H54 (cell line): ENCODE measurements at places on chromosomes 2 and 18.

GRCh38 chr18:340044-340443 lies 72.2 kb upstream of the THOC1 start:
- DNase-seq = no peak

DNA sequence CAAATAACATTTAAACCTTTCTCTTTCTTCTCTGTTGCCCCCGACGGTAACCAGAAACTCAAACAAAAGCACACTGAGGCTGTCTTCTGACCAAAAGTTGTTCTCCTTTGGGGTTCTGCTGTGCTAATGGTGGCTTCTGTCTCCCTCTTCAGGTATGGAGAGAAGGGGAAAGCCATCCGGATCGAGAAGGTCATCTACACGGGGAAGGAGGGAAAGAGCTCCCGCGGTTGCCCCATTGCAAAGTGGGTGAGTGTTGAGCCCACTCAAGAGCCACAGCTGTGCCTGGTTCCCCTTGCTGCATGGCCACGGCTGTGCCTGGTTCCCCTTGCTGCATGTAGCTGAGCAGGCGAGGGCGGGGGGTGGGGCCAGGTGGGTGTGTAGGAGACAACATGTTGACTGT lies 67.4 kb downstream of the BOLA3 start:
- no peak for DNase-seq

DNA sequence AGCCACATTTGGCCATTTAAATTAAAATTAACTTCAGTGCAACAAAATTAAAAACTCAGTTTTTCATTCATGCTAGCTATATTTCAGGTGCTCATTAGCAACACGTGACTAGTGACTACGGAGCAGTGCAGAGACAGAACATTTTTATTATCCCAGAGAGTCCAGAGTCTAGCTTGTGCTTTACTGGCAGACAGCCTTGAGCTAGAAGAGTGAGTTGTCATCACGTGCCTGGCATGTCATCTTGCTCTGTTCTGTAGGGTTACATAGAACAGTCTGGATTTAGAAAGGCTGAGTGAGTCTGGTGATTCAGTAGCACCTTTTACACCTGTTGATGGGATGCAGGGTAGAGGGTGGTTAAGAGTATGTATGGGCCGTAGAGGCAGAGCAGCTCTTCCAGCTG lies 136.9 kb upstream of the IL1R2 start:
- no peak for DNase-seq

DNA sequence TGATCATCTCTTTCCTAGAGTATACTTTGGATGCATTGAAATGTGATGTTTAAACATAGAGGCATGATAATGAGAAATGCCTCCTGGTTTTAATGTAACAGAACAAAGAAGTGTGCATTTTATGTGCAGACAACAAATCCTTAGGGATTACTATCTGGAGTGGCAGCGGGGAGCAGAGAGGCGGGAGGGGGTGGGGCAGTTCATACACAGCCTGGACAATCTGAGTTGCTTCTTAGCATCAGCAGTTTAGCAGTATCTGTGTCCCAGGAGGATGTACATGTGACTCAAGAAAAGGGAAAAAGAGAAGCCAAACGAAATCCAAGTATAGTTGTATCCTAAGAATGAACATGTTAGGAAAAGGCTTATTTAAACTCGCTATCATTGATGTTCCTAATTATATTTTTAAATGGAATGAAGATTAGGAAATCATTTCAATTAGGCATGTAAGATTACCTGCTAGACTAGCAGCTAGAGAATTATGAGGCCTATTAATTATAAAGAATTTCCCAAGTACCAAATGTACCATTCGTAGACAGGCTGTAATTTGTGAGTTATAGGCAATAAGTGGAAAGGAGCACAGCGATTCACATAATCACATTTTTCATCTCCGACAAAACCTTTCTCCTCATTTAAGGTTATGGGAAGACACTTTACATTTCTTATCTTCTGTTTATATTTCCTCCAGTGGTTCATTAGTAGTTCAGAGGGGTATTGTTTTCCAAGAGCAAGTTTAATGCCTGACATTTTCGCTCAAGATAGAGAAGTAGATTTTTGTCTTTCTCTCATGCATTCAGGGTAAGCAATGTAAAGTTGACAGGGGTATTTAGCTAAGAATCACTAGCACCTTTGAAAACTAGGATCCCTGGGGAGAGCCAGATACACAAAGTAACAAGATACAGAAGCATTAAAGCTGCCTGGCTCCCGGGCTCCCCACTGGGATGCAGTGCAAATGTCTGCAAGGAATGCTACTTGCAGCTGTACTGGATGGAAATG lies 141.3 kb upstream of the NOSTRIN start:
- no peak for DNase-seq

DNA sequence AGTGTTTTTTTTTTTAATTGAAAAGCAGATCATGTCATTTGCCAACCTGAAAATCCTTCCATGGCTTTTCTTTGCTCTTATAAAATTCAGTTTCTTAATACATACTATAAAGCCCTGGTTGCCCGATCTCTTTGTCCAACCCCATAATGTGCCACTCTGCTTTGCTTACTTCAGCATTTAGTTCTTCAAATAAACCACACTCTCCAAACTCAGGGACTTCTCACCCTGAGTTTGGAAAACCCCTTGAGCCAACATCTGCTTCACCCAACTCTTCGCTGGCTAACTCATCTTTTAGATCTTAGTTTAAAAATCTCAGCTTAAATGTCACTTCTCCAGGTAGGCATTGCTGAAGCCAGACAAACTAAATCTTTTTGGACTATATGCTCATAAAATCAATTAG lies 1.3 kb upstream of the STAT1 start:
- no peak for DNase-seq

DNA sequence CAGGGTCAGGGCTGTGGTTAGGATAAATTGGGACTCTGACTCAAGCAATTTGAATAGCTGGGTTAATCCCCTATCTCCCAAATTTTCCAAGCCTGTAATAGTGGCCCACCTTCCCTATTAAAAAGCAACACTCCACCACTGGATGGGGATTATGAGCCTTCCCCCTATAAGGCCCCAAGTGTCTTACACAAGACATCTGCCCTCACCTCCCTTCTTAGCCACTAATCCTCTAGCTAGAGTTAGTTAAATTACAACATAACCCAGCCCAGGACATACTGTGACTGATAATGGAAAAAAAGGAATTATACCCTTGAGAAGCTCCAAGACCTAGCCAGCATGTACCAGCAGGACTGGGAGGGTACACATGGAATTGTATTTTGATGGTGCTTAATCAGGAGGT lies 190.4 kb downstream of the NRP2 start:
- DNase-seq = no peak

DNA sequence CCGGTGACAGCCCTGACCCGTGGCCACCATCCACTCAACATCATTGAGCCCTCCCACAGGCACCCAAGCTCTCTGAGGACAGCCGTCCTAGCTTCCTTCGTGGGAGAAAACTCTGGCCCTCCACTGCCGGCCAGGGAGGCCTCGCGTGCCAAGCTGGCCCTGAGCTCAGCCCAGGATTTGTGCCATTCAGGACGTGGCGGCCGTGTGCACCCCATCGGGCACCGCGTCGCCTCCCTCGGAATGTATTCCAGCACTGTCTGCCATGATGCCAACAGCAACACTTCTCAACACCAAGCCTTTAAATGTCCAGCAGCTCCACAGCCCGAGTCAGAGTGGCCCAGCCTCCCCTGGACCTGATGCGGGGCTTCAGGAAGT lies 35.7 kb downstream of the ZNF516 start:
- no peak for DNase-seq

DNA sequence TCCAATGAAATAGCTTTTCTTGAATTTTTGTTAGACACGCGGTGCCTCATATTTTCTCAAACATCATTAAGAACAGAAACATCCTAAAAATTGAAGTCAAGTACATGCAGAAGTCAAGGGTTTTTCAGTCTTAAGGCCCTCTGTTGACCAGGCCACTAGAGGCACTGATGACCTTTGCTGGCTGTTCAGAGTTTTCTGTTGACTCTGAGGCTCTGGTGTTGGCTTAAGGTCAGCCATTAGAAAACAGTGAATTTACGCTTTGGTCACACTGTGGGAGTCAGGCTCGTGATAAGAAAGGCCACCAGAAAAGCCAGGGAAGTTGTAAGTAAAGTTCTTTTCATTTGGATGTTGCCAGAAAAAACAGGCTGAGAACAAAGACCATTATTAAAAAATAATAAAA lies 5.8 kb upstream of the UPP2 start:
- DNase-seq = no peak

- peak; percentile 92 for DNase-seq
Measured at GRCh38 chr2:23384551-23385343, at the start of gene KLHL29. TSS of gene KLHL29 (plus strand) at chr2:23385179. CDS start at chr2:23562197, 177,018 bp downstream.

- DNase-seq = no peak
Measured at GRCh38 chr2:159613651-159614285, 2.6 kb downstream of the BAZ2B start.

DNA sequence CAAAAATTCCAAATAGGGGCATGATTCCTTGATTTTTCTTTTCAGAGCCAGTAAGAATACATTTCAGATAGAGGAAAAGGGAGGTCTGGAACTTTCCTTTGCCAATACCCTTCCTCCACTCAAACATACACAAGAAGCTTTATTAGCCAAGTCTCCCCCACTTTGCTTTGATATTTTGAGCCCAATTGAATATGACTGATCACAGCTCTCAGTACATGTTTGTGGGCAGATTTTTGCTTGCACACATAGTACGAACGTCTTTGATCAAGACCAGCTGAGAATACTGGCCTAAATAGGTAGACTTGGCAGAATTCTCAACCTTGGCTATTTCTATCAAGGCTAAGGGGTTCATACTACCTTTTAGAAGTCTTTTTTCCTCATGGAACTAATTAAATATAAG lies 148.8 kb upstream of the PGAP1 start:
- no peak for DNase-seq

DNA sequence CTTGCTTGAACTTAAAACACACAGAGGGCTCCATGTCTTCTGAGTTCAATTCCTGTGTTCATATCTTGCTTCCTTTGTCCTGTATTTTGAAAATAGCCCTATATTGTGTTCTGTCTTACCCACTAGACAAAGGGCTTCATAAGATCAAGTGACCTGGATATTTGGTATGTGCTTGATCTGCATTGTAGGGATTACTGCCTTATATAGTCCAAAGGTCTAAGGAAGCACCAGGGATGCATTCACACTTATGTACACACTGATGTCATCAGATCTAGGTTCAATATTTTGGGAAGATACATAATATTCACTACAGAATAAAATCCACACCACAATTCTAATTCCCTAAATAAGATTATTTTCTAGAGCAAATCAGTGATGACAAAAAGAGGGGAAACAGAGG lies 278.0 kb upstream of the KYNU start:
- DNase-seq = no peak

GRCh38 chr2:64543008-64543697 lies 19.0 kb downstream of the AFTPH start:
- DNase-seq = no peak

GRCh38 chr2:72917877-72918553 lies 696 bp downstream of the EMX1 start:
- no peak for DNase-seq

- no peak for DNase-seq
Measured at GRCh38 chr2:175136334-175137215, 31.4 kb downstream of the ATF2 start.

DNA sequence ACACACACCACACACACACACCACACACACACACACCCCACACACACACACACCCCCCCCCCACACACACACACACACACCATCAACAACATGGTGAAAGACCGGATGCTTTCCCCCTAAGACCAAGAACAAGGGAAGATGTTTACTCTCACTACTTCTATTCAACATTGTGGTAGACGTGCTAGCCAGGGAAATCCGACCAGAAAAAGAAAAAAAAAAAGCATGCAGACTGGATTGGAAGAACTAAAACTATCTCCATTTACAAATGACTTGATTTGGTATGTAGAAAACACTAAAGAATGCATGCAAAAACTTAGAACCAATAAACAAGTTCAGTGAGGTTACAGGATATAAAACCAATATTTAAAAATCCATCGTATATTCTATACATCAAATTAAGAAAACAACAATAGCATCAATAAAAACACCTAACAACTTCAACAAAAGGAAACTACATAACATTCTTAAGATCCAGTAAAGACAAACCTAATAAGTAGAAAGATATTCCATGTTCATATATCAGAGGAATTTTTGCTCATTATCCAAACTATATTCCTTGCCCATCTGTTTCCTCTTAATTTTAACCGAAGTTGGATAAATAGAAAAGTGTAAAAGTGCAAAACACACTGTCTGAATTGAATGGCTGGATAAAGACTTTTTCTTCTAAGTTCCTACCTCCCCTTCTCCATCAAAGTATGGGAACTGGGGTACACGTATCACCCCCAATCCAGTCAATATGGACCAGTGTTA lies 51.5 kb upstream of the RNU4ATAC start:
- no peak for DNase-seq

DNA sequence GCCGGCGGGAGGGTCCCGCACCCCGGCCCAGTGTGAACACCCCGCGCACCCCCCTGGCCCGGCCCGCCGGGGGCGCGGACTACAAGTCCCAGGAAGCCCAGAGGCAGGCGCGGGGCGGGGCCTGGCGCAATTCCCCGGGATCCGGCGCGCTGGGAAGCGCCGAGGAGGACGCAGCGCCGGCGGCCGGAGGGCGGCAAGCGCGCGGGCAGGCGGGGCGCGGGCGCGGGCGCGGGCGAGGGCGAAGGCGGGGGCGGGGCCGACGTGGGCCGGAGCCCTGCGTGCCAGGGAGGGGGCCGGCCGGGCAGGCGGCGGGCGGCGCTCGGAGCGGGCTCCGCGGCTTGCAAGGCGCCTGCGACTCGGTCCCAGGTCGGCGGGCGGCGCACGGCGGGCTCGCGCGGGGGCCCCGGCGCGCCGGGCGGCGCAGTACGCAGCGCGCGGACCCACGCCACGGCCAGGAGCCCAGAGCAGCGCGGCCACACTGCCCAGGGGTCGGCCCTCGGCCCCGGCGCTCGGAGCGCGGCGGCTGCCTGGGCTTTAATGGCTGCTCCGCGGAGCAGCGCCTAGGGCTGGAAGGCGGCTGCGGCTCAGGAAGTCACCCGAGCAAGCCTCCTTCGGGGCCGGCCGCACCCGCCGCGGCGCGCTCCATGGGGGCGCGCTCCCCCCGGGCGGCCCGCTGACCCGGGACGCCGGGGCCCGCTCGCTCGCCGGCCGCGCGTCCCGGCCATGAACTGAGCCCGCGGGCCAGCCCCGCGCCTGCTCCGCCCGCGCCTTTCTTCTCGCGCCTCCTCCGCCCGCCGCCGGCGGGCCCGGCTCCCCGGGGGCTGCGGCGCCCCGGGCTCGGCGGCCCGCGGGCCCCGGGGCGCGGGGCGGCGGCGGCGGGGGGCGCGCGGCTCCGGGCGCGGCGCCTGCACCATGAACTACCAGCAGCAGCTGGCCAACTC lies at the start of gene AGAP1:
Gene AGAP1, plus strand, starts transcription at position 269 of the 941 bp plus-strand sequence.
- DNase-seq = peak; percentile 90

GRCh38 chr18:22106536-22107292 lies 62.7 kb upstream of the GATA6 start:
- DNase-seq = peak; percentile 6

GRCh38 chr2:199485732-199486335 lies 28.1 kb upstream of the SATB2 start:
- DNase-seq = peak; percentile 69

- DNase-seq = no peak
Measured at GRCh38 chr2:191806396-191806795, 40.5 kb downstream of the CAVIN2 start.
